ENCODE measurements at places on chromosomes 2 and 18.

- no peak for DNase-seq
These were observed 23.3 kb downstream of the SMAD7 start for GRCh38 chr18:48927286-48928080.

DNA sequence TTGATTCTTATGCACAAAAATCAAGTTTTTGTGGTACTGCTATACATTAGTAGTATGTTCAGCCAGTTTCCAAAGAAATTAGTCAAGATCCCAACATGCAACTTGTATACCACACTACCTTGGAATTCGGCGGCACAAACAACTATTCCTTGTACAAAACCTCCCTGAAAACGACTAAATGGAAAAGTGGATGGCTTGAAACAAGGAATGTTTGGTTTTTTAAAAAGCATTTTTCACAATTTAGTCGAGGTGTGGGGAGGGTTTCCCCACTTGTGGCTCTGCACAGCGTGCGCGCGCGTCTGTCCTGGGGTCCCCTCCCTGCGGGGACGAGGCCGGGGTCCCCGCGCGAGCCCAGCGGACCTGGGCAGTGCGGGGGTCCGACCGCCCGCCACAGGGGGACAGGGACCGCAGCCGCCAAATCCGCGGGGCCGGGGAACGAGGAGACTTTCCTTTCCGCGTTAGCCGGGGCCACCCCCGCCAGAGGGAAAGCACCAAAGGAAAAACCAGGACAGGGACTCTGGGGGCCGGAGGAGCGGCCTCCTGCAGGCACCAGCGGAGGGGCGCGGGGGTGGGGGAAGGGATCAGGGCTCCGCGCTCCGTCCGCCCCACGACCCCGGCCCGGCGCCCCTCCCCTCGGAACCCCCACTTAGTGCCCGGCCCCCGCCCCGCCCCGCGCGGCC, 534 bp upstream of the SOCS6 start:
- DNase-seq, result peak; percentile 63

DNA sequence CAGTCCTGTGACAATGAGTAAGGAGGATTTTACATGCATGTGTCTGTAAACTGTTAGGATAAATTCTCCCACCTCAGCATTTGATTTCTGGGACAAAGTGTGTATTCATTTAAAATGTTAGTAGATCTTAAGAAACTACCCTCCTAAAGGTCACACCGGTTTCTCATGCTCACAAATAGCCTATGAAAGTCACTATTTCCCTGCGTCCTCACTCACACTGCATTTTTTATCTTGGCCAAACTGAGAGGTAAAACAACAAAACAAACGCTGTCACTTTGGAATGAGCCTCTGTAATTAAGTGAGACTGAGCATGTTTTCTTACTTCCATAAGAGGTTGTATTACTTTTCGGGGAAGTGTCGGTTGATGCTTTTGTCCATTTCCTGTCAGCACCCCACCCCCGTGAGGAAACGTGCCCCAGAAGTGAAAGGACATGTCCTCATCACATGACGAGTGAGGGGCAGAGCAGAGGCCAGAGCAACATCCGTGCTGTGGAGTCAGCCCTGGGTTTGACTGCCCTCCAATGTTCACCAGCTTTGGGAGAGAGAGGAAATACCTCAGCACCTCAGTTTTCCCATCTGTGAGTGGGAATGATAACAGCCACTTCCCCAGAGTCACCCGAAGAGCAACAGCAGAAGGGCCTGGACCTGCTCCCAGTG, 3.1 kb downstream of the GYPC start:
- peak; percentile 48 for DNase-seq

GRCh38 chr18:987325-988186, 82.9 kb downstream of the ADCYAP1 start:
- DNase-seq, result no peak

DNA sequence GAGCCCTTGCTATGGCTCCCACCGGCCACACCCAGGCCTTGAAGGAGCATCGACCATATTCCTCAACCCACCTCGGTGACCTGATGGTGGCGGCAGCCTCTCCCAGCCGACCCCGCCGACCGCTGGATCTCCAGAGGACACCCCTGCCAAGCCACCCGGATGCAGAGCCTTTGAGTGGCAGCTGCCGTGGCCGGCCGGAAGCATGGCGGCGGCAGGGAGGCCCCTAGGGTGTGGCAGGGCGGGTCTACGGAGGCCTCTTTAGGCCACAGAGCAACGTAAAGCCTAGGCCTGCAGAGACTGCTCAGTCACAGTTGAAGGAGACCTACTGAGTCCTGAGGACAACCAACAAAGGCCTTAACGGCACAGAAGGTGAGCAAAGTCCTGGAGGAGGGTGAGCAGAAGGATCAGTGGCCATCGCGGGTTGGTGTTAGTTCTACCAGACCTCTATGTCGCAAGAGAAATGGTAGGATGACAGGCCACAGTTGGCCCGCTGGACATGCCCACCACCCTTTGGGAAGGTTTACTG, 50.4 kb upstream of the TMEM247 start:
- DNase-seq, result no peak

DNA sequence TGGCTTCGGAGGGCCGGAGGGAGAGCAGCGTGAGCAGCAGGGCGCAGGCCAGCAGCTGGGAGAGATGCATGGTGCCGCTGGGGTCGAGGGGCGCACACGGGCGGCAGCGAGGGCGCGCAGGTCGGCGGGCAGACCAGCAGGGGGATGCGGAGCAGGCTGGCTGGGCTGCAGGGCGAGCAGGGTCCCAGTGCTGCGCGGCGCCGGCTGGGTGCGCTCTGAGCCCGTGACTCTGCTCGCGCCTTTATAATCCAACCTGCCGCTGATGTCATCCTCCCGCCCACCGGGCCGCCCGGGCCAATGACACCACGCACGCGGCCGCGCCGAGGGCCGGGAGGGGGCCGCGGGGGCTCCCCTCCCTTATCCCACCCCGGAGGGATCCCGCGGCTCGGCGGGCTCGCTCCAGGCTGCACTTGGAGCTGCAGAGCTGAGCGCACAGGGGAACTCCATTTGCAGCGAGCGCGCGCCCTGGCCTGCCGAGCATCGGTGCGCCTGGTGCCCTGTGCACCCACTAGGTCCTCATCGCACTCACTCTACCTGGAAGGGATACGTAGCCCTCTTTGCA, at the start of gene NPPC:
NPPC (minus strand) TSS at position 217 of the 562 bp plus-strand sequence; CDS start at position 70, 147 bp downstream.
- DNase-seq, result peak; percentile 90

- DNase-seq, result peak; percentile 91
These were observed 33.6 kb upstream of the B3GNT7 start for GRCh38 chr2:231361701-231362554.

DNA sequence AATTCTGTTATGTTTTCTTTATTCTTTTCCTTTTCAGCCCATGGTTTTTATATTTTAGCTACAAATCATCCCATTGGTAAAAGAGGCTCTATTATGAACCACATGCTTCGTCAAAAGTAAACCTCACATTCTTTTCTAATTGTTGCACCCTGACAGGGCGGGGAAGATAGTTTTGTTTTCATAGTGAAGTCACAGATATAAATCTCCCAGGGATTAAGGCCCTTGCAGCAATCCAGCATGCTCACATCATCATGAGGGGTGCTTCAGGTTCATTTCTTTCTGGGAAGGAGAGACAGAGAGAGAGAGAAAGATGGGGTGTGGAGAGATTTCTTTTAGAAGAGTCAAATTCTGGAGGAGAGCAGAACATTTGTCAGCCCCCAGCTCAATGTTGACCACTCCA, 124.5 kb upstream of the CDC42EP3 start:
- DNase-seq, result no peak

DNA sequence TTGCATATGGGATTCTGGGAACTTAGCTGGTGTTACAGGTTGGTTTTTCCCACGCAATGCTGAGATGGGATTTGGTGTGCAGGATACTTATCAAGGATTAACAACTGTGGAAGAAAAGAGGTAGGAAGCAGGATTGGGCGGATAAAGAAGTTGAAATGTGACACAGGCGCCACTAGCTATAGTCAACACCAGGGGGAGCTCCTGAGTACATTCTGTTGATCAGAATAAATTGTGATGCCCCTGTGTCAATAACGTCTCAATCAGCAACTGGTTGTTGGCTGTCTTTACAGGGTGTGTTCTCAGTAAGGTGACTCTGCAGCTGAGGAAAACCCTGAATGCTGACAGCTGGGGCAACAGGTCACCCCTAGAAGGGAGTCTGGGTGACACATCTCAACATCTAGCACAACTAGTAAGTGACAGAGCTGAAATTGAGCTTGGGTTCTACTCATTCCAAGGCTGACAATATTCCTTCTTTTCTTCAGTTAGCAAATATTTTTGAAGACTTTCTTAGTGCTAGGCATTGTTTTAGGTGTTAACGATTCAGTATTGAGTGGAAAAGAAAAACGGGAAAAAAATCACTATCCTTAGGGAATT, 143.0 kb downstream of the ARL6IP6 start:
- peak; percentile 25 for DNase-seq

- DNase-seq, result no peak
These were observed 117.3 kb downstream of the PIGN start for GRCh38 chr18:62069556-62069955.

- DNase-seq, result peak; percentile 27
These were observed 55.5 kb downstream of the PIGN start for GRCh38 chr18:62131301-62131909.

DNA sequence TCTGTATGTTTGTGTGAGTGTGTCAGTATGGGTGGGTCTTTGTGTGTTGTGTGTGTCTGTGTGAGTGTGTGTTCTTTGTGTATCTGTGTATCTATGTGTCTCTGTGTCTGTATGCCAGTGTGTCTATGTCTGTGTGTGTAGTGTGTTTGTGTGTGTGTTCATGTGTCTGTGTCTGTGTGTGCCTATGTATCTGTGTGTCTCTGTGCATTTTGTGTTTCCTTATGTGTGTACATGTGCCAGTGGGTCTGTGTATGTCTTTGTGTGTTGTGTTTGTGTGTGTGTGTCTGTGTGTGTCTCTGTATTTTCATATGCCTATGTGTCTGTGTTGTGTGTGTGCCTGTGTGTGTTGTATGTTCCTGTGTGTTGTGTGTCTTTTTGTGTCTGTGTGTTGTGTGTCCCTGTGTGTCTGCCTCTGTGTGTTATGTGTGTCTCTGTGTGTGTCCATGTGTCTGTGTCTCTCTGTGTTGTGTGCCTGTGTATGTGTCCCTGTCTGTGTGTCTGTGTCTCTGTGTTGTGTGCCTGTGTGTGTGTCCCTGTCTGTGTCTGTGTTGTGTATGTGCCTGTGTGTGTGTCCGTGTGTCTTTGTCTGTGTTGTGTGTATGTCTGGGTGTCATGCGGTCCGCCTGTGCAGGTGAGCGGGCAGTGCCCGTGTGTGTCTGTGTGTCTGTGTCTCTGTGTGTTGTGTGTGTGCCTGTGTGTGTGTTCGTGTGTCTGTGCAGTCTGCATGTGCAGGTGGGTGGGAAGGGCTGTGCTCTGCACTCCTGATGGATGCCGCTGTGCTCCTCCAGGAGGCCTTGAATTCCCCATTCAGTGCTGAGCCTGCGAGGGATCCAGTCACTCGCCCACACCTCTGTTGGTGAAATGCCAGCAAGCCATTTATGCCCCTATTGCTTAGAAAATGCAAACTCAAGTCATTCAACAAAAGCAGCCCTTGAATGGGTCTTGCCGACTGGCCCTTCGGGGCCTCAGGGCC, 37.4 kb downstream of the KLHL29 start:
- DNase-seq, result no peak

GRCh38 chr18:23189768-23190661, 54.7 kb downstream of the CABLES1 start:
- DNase-seq, result no peak

DNA sequence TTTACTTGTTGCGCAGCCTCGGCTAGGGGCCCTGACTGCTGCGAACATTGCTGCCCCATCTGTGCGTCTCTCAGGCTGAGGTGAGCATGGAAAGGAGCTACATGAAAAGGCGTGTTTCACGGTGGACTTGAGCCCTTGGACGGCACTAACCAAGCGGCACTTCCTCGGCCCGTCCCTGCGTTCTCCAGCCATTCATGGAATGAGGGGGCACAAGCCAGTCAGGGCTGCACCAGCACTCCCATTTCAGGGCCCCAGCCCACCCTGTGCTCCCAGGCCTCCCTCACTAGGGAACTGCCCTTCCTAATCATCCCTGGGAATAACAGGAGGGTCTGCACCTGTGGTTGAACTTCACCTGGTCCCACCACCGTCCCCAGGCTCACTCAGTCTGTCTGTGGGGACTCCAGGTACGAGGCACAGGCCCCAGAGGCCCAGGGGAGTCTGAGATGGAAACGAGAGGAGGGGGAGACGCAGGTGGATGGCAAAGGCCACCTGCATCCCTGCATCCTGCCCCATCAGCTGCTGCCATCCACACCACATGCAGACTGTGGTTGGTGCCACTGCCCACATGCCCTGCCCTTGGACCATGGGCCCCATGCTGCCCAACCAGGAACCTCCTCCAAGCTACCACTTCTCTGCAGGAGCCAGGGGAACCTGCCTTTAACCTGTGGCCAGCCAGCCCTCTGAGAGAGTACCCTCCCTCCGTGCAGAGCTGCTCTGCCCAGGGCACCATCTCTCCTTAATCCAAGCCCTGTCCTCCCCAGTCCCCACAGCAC, 99.7 kb downstream of the EIPR1 start:
- DNase-seq, result no peak

DNA sequence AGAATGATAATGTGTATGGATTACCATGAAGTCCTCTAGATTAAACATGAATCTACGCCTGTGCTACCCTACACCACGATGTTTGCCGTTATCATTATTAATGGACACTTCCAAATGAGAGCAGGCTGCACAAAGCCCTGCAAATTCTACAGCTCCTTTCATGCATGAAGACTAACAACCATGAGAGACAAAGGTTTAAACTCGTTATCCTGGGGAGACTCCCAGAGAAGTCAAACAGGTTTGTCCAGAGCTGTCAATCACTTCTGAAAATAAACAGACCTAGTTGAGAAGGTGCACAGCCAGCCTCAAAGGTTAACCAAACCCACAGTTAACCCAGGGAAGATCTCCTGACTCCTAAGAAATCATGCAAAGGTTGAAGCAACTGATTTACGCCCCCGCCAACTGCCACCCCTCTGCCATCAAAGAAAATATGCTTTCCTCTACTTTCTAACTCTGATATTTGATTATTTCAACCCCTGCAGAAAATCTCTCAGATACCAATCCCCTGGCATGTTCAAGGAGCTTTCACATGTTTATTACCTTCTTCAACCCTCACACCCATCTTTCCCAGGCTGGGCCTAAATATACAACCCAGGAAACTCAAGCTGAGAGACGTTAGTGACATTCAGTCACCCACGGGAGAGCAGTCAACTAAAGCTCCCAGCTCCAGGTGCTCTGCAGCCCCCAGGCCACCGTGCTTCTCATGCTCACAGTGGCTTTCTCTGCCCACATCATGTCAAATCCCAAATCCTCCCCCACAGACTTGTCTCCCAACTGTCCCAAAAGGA, 35.9 kb downstream of the MYO5B start:
- DNase-seq, result no peak

- DNase-seq, result no peak
These were observed 127.6 kb upstream of the LYPD1 start for GRCh38 chr2:132797556-132797955.

- DNase-seq, result no peak
These were observed 160.3 kb upstream of the VRK2 start for GRCh38 chr2:57886161-57886786.

All from GM13977 (cell line).